ENCODE measurements at places on chromosomes 2 and 18.
A peak's percentile ranks its signal among the peaks of the same experiment; 100 is the strongest.

- no peak for DNase-seq
These were observed 1202.8 kb upstream of the ACVR2A start for GRCh38 chr2:146642066-146642465.

DNA sequence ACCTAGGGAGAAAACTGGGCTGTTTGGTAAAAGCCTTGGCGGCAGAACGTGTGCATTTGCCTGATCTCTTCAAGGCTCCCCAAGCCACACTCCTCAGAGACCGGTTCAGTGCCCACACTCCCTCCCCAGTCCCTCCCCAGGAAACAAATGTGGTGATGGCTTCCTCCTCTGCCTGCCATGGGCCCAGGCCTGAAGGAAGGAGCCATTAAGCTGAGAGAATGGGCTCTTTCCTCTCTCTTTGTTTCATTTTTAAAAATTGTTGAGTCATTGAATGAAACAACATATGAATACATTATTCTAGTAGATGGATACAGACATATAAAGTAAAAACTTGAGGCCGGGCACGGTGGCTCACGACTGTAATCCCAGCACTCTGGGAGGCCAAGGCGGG lies 50.6 kb upstream of the YWHAQ start:
- no peak for DNase-seq

DNA sequence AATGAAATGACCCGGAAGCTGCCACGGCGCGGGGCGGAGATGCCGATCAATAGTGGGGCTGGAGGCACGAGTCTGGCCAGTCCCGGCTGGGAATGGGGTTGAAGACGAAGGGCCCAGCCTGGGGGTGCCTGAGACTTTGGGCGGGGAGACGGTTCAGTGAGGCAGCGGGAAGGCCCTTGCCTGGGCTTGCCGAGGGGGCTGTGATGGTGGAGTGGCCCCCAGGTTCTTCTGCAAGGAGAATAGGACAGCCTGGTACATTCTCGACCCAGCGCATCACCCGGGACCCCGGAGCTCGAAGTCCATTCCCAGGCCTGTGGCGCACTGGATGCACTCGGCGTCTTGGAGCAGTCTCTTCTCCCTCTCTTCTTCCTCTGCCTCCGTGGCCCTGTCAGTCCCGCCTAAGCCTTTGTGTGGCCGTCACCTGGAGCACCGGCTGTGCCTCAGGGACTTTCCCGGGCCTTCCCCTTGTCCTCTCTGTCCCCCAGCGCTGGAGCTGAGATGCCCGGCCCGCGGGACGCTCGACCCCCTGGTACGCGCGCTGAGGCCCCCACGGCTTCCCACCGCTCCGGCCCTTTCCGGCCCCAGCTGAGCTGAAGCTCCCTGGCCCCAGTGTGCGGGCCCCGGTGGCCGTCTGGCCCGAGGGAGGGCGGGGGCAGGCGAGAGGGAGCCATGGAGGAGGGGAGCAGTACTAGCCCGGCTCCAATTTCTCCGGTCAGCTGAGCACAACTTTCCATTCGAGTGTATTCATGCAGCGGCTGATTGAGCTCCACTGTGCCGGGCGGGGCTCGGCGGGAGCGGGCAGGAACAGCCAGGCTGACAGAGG lies 8.0 kb downstream of the SIX3 start:
- DNase-seq = no peak

- no peak for DNase-seq
These were observed 330.0 kb upstream of the RND3 start for GRCh38 chr2:150817422-150817821.

- no peak for DNase-seq
These were observed 44.3 kb downstream of the EPHA4 start for GRCh38 chr2:221527776-221528309.

GRCh38 chr2:47039913-47040562 lies 115.1 kb downstream of the STPG4 start:
- no peak for DNase-seq

DNA sequence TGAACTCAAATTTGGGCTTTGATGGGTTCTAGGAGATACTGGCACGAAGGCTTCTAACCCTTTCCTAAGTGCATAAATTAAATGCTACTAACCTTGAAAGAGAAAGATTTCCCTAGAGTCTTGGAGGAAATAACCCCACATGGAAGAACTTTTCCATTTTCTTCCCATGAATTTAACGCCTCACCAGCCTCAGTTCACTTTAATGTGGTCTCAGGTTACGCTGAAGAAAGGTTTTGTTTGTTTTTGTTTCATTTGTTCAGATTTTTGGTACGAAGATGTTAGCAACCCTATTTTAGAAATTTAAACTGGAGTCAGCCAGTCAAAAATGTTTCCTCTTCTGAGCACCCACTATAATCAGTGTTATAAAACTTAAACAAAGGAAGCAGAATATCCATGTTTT lies 30.7 kb downstream of the METTL4 start:
- no peak for DNase-seq

DNA sequence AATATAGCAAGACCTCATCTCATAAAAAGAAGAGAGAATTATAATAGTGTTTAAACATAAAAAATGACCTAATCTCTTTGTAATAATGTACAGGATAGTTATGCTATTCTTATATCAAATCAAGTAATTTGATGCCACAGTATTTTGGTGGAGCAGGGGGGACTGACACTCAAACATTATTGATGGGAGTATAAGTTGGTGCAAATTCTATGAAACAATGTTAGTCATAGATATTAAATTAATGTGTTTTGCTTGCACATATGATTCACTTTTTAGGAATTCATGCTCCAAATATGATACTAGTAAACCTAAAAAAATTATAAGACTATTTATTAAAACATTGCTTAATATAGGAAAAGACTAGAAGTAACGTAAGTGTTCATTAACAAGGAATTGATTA lies 256.1 kb upstream of the SYT4 start:
- DNase-seq = no peak

- peak; percentile 91 for DNase-seq
These were observed 632.4 kb downstream of the NYAP2 start for GRCh38 chr2:226031647-226032501.

DNA sequence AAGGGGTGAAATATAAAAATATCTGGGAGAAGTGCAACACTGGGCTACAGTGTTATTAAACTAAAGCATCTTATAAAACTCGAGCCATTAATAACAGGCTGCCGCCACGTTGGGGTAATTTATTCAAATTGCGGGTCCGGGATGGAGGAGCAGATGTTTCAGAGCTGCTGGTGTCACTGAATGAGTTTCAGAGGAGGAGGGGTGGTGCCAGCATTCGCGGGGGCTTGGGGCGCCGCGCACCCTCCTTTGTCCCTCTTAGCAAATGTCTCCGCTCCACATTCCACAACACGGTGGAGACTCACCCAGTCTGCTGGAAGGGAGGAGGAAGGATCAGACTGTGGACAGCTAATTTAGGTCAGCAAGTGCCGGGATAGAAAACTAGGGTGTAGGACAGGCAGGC lies 260.5 kb downstream of the CELF4 start:
- DNase-seq = no peak

- peak; percentile 36 for DNase-seq
These were observed 475.6 kb upstream of the ZEB2 start for GRCh38 chr2:144995482-144995881.

DNA sequence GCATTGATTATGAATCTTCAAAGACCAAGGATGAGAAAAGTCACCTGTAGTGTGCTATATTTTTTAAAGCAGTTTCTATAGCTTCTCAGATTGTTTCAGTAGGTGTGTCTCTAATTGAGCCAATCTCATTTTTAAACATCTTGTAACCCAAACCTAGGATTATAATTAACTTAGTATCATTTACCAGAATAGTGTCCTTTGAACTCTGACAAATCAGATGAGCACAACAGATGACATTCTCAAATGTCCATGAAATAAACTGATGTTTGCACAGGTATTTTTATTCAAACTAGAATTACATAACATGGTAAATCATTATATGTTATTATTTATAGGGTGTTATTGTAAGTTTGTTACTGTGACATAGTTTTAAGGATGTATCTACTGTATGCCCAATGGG lies 126.1 kb upstream of the MAP3K20 start:
- no peak for DNase-seq

DNA sequence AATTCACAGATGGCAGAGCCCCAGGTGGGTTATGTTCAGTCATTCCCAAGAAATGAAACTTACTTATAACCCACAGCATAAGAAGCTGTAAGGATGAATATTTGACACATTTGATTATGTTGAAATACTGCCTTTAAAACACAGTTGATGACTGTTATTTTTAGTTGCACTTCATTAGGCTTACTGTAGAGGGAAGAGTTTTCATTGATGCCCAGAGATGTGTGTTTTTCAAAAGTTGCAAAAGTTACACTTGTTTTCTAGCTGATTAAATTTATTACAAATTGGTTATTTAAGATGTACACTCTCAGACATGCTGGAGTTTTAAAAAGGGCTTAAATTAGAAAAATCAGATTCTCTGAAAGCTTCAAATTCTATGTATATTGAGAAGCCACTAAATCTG lies 506.1 kb downstream of the PARD3B start:
- DNase-seq = no peak

- peak; percentile 57 for DNase-seq
These were observed 2.1 kb downstream of the BCL2L11 start for GRCh38 chr2:111122631-111123421.

DNA sequence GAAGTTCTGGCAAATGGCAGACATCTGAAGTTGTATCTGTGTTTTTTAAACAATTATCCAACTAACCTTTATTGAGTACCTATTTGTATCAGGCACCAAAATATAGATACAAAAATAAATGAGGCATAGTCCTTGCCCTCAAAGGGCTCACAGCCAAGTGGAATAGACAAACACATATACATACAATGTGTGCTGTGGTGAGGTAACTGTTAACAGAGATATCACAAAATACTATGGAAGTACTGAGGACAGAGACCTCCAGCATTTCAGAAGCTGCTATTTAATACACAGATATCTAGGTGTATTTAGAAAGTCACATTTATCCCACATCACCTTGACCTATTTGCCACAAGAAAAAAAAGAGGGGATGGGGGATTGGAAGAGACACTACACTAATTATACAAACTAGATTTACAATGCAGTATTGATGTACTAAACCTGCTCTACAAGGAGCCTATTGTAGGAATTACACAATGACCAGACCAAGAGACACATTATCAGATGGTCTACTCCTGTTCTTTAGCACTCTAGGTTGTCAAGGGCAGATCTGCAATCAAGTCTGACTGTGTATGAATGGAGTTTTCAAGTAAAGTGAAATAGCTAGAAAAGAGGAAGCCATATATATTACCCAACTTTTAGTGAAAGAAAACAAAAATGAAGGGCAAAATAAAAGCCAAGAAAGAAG lies 62.2 kb downstream of the SPIRE1 start:
- DNase-seq = no peak

- no peak for DNase-seq
These were observed 179.7 kb downstream of the HAUS1 start for GRCh38 chr18:46283895-46284295.

GRCh38 chr2:224946895-224947294 lies 95.4 kb downstream of the DOCK10 start:
- DNase-seq = no peak

DNA sequence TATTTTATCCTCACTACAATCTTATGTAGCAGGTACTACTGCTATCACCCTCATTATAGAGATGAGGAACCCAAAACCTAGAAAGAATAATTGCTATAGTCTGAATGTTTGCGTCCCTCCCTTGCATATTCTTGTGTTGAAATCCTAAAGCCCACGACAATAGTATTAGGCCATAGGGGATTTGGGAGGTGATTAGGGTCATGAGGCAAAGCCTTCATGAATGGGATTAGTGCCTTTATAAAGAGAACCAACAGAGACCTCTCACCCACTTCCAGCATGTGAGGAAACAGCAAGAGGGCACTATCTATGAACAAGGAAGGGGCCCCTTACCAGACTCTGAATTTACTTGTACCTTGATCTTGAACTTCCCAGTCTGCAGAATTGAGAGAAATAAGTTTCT lies 500.3 kb upstream of the FAM98A start:
- no peak for DNase-seq

DNA sequence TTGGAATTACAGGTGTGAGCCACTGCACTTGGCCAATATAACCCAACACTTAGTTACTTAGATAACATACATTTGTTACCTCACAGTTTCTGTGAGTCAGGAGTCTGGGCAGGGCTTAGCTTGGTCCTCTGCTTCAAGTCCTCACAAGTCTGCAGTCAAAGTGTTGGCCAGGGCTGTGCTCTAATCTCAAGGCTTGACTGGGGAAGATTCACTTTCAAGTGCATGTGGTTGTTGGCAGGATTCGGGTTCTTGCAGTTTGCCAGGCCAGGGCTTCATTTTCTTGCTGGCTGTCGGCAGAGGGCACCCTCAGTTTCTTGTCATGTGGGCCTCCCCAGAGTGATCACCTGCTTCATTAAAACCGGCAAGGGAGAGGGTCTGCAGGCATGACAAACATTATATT lies 103.7 kb downstream of the SLC4A3 start:
- no peak for DNase-seq

DNA sequence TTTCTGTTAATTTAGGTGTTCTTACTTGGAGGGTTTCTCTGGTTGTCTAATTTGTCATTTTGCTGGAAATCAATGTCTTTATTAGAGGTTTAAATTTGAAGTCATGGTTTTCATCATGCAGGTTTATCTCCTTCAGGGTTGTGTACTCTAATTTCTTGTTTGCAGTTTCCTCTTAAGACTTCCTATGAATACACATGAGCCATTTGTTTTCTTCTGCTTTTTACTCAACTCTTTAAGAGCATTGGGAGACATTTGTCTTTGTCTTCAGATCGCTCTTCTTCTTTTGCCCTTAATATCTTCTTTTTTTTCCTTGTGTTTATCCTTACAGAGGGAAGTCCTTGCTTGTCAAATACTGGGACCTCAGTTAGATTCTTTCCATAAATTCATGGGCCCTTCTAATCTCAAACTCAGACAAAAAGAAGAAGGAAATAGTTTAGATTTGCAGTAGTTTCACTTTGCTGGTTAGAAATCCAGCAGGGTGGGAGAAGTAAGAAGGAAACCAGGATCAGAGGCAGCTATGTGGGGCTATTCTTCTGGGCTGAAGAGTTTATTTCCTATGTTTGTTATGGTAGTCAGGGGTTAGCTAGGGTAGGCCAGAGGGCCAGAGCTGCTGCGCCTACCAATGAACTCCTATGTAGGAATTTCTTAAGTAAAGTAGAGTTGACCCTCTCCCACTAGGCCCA lies 176.6 kb downstream of the DYSF start:
- no peak for DNase-seq

DNA sequence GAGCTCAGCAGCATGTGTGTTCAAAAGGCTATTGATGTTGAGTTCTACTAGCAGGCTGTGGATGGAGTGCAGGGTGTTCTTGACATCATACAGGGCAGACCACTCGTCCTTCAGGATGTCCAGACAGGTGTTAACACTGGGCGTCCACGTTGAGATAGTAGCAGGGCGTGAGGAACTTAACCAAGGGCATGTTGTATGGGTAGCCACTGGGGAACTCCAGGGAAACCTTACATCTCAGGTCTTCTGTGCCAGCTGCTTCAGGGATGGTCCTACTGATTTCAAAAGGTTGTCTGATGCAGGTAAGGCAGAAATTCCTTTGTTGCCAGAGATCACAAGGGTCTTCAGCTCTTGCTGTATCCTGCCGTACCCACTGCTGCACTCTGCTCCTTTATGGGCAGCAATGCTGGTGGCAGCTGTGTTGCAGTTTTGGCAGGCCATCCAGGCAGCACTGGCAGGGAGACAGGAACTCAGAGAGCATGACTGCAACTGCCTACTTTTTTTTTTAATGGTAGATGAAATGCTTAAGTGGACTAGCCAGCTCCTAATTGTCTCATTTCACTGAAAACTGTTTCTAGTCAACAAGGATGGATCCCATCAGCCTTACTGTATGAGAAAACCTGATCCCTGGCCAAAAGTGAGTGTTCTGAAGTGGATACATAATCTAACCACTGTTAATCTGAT lies 32.4 kb upstream of the RBBP8 start:
- DNase-seq = no peak

- DNase-seq = peak; percentile 88
These were observed 172.8 kb downstream of the RDH14 start for GRCh38 chr2:18387441-18388206.

Data from skin of body (tissue), 3 donors.